ENCODE measurements at places on chromosomes 7 and 10. TPM values are rescaled to one million over a fixed set of nuclear protein-coding genes. Genes with fewer than 3 reads are reported as not detected.

- peak; percentile 63 for DNase-seq
Observed at GRCh38 chr10:92914478-92915325, 66.4 kb downstream of the EXOC6 start.

DNA sequence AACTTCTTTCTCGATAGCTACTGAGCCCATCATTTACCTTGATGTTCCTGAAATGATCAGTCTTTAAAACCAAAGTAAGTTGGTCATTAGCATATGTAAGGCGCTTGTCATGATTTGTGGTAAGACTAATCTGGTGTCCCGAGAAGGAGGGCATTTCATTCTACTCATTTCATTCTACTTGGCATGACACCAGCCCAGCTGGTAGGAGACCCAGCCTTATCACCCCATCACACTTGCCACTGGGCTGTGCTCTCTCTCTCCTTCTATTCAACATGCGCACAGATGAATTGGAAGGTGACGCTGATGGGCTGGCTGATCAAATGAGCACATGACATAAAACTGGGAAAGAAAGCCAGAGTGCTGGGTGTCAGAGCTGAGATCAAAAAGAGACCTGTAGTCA, 65.7 kb downstream of the CRTAC1 start:
- no peak for DNase-seq

DNA sequence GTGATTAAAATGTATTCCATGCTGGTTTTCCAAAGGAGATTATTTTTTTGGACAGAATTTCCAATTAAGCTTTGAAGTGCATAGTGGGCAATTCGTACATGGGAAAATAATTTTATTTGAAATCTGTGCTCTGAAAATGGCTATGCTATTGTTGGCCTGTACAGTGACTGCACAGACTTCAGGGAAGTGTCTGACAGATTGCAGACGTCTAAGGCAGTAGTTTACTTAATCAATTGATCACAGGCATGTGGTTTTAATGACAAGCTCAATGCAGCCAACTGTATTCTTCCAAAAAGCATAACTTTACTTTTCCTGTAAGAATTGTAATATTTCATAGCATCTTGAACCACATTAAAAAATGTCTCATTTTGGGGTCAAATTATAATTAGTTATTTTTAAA, 102.0 kb downstream of the SEMA3C start:
- no peak for DNase-seq

DNA sequence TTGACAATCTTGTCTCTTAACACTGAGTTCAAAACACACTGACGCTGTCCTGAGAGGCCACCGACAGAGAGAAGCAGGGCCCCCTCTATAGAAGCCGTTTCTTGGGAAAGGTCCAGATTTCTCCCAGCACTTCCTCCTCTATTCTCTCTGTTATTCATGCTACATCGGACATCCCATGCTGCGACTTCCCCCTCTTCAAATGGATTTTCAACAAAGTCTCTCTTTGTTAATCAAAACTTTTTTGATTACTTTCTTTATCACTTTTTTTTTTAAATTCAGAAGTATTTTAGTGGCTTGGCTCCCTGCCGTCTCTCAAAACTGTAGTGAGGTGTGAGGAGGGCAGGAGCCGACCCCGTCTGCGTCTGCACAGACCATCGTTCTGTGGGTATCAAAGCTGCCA, 298.9 kb upstream of the PITRM1 start:
- DNase-seq: no peak

GRCh38 chr7:107948645-107949442, 54.1 kb downstream of the LAMB1 start:
- peak; percentile 56 for DNase-seq

GRCh38 chr7:157318015-157318706, 18.6 kb upstream of the DNAJB6 start:
- DNase-seq: no peak

The AP4M1 gene
- total RNA-seq: 12.1 TPM

The CYP2C9 gene
- total RNA-seq: 4.9 TPM

The KCND2 gene
- 1.2 TPM for total RNA-seq

The TRPV5 gene
- not detected for total RNA-seq

DNA sequence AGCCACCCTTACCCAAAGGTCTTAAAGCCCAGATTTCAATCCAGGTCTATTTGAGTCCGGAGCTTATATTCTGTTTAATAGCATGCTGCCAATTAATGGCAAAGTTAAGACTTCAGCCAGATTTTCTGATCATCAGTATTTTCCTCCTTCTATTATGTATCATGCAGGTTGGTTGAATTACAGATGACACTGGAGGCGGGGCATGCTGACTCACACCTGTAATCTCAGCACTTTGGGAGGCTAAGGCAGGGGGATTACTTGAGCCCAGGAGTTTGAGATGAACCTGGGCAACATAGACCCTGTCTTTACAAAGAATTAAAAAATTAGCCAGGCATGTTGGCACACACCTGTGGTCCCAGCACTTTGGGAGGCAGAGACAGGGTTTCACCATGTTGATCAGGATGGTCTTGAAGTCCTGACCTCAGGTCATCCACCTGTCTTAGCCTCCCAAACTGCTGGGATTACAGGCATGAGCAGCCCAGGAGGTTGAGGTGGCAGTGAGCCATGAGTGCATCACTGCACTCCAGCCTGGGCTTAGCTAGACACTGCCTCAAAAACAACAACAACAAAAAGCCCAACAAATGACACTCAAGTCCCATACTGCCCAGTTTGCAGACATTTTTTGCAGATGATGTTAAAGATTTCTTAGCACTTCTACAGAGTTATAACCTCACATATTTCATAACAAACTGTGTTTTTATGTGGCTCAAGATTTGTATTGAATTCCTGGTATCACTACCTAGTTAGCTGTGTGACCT, 62.5 kb downstream of the MCU start:
- no peak for DNase-seq

The TMEM140 gene
- 4.2 TPM for total RNA-seq

DNA sequence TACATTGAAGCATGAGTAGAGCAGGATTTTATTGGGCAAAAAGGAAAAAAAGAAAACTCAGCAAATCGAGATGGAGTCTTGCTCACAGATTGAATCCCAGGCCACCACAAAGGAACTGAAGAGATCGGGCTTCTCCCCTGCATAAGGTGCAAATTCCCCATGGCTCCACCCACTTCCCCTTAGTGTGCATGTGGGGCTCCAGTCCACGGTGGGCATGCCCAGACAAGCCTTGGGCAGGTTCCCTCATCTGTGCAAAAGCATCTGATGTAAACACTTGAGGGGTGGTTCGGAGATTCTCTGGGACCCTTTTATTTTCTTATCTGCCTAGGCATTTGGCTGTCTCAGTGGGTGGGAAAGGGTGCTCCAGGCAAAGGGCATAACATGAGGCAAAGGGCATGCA, 150.7 kb downstream of the CFTR start:
- no peak for DNase-seq

GRCh38 chr10:31620226-31621151, 301.5 kb downstream of the ZEB1 start:
- DNase-seq: no peak

The SRPK2 gene
- total RNA-seq: 36.9 TPM

The CTNNA3 gene
- total RNA-seq: not detected

The ITGA8 gene
- not detected for total RNA-seq

The ACHE gene
- 11.3 TPM for total RNA-seq

The FKBP6 gene
- total RNA-seq: not detected

The MKI67 gene
- total RNA-seq: 72.8 TPM

The OR2A5 gene
- not detected for total RNA-seq

DNA sequence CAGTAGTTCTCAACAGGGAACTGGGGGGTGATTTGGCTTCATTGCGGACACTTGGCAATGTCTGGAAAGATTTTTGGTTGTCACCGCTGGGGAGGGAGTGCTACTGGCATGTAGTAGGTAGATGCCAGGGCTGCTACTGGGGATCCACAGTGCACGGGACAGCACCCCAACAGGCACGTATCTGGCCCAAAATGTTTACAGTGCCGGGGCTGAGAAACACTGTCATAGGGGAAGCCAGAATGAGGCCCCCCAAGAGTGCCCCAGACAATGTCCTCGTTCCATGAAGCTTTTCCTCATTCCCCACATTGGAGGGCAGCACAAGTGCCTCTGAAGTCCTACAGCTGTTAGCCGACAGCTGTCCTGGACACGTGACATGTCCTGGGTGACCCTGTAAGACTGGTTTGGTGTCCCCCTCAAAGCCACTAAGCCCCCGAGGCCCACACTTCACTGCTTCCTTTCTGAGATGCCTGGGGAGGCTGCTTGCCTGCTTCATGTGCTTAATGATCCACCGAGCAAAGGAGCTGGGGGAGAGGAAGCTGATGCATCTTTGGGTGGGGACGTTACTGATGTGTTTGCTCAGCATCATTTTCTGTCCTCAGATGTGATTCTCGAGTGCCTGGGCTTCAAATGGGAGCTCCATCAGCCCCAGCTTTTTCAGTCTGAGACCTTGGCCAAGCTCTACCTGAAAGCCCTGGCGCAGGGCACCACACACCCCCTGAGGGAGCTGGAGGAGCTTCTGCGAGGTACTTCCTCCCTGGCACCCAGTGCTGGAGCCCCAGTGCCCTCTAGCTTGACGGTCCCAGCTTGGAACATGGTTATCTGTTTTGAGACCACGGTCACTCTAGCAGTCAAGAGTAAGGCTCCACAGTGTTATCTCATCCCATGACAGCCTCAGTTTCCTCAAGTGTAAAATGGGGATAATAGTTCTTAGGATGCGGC, 14.7 kb downstream of the BTBD16 start:
- DNase-seq: no peak

GRCh38 chr10:42491001-42491592, 147.3 kb downstream of the ZNF33B start:
- no peak for DNase-seq

- DNase-seq: no peak
Observed at GRCh38 chr7:123570390-123571182, 13.0 kb upstream of the NDUFA5 start.

GRCh38 chr10:29828956-29829355, 194.2 kb upstream of the SVIL start:
- no peak for DNase-seq

DNA sequence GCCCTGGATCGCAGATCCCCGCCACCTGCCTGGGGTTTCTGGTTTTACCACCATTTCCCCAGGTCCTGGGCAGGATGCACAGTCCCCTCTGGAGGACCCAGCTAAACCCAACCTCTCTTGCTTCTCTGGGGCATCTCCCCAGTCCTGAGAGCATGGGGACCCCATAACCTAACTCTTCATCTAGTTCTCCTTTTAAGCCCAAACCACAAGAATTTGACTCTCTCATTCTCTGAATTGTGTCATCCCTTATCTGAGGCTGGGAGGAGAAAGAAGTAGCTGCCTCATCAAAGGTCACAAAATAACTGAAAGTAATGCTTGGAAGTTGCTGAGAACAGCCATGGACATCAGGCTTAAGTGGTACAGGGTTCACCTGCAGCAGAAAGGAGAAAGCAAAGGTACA, 159.9 kb downstream of the FGFR2 start:
- DNase-seq: no peak

- no peak for DNase-seq
Observed at GRCh38 chr10:57952741-57953140, 315.0 kb downstream of the IPMK start.

The SFTPA1 gene
- not detected for total RNA-seq

DNA sequence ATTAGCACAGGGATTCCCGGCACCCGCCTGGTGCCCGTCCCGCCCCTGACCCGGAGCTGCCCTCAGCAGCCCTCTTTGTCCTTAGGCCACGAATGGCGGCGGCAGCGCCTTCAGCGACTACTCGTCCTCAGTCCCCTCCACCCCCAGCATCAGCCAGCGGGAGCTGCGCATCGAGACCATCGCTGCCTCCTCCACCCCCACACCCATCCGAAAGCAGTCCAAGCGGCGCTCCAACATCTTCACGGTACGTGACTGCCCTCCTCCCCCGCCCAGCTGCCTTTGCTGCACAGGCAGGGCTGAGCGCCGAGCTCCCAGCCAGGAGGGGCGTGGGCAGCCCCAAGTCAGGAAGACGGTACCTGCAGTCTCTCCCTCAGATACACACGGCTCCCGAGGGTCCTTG, 33.6 kb downstream of the AGAP3 start:
- DNase-seq: no peak

- DNase-seq: no peak
Observed at GRCh38 chr10:21084700-21085099, 187.6 kb upstream of the NEBL start.

DNA sequence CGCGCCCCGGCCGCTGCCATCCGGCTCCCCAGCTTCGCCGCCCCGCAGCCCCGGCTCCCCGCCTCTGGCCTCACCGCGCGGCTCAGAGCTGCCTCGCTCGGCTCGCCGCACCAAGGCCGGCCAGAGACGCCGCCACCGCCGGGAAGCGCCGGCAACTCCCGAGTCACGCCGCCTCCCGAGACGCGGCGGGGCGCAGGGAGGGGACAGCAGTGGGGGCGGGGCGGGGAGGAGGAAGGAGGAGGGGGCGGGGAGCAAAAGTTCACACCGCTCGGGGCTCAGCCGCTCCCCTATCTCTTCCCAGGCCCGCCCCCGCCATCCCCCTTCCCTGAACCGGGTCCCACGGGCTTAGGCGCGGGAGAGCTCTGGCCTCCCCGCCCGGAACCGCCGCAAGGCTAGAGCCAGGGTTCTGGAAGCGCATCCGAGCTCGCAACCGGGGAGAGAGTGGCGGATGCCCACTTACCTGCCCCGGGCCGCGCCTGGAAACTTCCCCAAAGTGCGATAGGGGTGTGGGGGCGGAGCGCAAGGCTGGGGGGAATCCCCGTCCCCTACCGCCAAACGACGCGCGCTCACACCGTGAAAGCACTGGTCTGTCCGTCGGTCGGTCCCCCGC, 1.0 kb downstream of the CHST15 start:
- peak; percentile 42 for DNase-seq
